ENCODE measurements at places on chromosomes 16 and 17. TPM values are rescaled to one million over a fixed set of nuclear protein-coding genes. Genes with fewer than 3 reads are reported as not detected.

DNA sequence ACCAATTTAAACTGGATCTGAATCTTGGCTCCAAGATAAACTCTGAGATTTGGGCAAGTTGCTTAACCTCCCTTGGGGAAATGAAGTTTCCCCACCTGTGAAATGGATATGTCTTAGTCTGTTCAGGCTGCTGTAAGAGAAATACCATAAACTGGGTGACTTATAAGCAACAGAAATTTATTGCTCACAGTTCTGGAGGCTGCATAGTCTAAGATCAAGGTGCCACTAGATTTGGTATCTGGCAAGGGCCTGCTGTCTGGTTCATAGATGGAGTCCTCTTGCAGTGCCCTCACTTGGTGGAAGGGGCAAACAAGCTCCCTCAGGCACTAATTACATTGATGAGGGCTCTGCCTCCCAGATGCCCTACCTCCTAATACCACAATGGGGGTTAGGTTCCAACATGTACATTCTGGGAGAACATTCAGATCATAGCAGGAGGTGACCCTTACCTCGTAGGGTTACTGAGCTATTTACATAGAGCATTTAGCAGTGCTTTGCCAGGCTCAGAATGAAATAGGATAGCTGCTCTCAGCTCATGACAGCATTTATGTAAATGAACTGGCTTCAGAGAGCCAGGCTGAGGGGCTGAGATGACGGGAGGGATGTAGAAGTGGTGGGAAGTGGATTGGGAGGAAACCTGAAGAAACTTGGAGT, 83.9 kb downstream of the SPECC1 start:
- no peak for DNase-seq

GRCh38 chr17:39666231-39666600, 1.1 kb downstream of the TCAP start:
- no peak for DNase-seq

- no peak for DNase-seq
Measured at GRCh38 chr16:19287241-19287640, 1.7 kb downstream of the CLEC19A start.

DNA sequence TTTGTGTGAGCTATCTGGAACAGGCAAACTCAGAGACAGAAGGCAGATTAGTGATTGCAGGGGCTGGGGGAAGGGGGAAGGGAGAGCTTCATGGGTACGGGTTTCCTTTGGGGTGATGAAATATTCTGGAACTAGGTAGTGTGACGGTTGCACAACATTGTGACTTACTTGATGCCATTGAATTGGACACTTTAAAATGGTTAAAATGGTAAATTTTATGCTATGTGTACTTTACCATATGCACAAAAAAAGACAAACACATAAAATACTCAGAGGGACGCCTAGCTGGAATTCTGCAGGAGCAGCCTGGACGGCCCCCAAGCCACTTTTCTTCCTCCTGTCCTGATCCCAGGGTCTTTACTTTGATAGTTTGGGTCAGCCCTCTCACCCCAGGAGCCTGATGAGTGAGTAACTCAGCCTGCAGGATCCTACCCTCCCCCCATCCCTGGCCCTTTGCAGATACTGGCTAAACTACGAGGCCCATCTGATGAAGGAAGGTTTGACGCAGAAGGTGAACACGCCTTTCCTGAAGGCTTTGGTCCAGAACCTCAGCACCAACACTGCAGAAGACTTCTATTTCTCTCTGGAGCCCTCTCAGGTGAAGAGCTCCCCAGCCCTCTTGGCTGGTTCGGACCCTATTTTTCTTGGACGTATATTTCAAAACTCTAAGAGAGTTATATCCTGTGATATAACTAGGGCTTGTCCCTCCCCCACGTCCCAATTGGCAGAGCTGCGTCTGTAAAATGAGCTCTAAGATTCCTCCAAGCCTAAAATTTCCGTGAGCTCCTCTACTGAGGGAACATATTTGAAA, 7.8 kb downstream of the ADGRG3 start:
- DNase-seq: no peak

- no peak for DNase-seq
Measured at GRCh38 chr16:25121824-25122600, 10.5 kb downstream of the LCMT1 start.

The FGF11 gene
- total RNA-seq: 2.2 TPM

DNA sequence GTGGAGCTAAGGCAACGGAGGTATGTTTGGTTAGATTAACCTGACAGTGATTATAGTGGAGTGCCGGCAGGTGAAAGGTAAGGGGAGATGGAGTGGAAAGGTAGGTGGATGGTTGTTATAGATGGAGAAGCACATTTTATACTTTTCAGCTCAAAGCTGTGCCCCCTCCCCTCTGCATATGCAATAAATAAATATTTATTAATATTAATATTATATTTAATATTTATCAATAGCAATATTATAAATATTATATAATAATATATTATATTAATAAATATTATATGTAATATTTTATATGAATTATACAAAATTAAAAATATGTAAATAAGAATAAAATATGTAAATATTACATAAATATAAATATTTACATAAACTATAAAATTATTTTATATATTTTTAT, 70.0 kb downstream of the WSCD1 start:
- DNase-seq: no peak

DNA sequence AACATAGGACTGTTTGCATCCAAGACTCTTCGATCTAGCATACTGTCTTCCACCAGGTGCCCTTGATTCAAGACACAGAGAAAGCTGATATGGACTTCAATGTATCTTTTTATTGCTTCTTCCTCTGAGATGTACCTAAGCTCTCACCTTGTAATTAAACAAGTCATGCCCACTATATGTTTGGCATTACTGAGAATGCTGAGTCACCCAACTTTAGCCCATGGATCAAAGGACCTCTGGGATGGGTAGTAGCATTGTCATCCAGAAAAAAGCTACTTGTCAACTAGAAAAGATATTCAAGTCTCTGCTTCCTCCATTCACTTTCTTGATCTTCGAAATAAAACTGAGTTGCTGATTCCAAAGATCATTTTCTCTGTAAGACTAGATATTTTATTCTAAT, 37.8 kb downstream of the CDH8 start:
- DNase-seq: no peak

The MAP3K14 gene
- total RNA-seq: 18.0 TPM

DNA sequence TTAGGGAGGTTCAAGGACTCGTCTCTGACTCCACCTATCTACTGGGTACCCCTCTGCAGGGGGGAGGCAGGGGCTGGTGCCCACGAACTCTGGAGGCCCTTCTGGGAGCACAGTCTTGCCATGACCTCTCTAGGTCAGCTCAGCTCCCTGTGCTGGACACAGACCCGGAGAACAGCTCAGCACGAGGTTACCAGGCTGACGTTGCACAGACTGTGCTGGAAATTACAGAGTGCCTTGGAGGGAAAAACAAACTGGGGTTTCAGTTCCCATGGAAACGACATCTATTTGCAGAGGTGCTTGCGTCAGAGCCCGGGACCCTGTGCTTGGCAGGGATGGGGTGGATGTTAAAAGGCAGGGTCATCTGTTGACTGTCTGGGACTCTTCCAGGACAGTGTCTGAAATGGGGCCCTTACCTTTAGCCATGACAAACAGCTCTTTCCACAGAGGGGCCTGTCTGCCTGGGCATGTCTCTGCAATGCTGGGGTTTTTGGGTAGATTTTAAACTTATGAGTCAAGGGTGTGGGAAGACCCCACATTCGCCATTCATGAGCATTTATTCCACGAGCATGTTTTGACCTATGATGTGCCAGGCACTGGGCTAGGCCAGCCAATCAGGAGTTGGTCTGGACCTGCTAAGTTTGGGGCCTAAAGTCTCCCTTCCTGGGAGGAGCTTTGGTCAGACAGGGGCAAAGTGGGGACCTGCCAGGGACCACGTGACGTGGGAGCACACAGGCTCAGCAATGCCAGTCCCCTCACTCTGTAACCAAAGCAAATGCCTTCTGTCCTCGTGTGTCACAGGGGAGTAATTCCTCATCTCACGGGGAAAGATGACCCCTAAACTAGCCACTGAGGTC, 22.5 kb downstream of the CCR7 start:
- DNase-seq: peak; percentile 46

The STARD3 gene
- total RNA-seq: 36.1 TPM

GRCh38 chr17:43367737-43368242, 31.0 kb upstream of the ARL4D start:
- no peak for DNase-seq

The FBXO39 gene
- total RNA-seq: 0.16 TPM

The TMEM235 gene
- not detected for total RNA-seq

The NPB gene
- 0.12 TPM for total RNA-seq

The ZNF174 gene
- total RNA-seq: 8.0 TPM

DNA sequence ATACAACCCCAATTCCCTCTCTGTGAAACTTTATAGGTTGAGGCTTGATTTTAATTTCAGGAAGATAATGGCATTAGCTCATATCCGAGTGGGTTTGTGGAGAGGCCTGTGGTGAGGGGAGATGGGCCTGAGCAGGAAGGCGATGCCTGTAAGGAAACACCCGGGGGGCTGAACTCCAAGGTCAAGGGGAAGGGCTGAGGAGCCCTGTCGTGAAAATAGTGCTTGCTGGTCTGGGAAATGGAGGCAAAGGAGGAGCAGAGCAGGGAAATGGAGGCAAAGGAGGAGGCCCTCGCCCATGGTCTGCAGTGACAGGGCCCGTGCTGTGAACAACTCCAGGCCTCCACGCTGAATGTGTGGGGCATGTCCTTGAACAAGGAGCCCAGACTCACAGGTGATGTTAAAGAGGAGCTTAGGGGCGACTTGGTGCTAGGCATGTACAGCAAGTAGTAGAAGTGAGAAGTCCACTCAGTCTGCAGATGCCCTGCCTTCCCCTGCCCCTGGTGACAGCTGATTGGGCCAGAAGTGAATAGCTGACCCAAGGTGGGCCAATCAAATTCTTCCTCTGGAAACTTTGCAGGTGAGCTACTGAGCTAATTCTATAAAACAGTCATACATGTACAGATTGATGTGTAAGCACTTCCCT, 38.1 kb downstream of the MRPS23 start:
- no peak for DNase-seq

- DNase-seq: peak; percentile 87
Measured at GRCh38 chr17:1643293-1643998, 2.1 kb downstream of the SCARF1 start.

The GFOD2 gene
- 27.9 TPM for total RNA-seq

DNA sequence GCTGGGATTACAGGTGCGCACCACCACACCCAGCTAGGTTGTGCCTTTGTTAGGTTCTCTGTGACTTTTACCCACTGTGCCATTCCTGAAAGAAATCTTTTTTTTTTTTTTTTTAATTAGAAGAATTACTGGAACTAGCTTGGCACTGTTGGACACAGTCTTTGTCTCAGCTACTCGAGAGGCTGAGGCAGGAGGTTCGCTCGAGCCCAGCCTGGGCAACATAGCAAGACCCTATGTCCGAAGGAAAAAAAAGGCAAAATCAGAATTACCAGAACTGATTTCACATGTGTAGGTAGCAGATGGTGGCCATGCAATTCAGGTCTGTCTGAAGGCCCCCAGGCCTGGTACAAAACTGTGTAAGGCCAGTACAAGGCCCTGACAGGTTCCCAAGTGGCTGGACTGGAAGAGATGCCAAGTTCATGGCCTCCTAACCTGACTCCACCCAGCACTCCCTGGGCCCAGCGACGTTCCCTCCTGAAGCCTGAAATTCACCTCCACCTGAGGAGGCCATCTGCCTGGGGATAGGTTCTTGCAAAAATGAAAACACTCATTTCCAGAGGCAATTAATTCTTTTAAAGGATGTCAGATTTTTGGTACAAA, 23.0 kb downstream of the CARHSP1 start:
- DNase-seq: no peak

- DNase-seq: no peak
Measured at GRCh38 chr16:30731411-30731810, 16.8 kb upstream of the PHKG2 start.

The OTOP3 gene
- total RNA-seq: 1.5 TPM

DNA sequence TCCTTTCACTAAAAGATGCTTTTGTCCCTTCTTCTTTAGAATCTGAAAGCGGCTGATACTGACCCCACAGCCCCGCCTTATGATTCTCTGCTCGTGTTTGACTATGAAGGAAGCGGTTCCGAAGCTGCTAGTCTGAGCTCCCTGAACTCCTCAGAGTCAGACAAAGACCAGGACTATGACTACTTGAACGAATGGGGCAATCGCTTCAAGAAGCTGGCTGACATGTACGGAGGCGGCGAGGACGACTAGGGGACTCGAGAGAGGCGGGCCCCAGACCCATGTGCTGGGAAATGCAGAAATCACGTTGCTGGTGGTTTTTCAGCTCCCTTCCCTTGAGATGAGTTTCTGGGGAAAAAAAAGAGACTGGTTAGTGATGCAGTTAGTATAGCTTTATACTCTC, 10.1 kb upstream of the TANGO6 start:
- no peak for DNase-seq

DNA sequence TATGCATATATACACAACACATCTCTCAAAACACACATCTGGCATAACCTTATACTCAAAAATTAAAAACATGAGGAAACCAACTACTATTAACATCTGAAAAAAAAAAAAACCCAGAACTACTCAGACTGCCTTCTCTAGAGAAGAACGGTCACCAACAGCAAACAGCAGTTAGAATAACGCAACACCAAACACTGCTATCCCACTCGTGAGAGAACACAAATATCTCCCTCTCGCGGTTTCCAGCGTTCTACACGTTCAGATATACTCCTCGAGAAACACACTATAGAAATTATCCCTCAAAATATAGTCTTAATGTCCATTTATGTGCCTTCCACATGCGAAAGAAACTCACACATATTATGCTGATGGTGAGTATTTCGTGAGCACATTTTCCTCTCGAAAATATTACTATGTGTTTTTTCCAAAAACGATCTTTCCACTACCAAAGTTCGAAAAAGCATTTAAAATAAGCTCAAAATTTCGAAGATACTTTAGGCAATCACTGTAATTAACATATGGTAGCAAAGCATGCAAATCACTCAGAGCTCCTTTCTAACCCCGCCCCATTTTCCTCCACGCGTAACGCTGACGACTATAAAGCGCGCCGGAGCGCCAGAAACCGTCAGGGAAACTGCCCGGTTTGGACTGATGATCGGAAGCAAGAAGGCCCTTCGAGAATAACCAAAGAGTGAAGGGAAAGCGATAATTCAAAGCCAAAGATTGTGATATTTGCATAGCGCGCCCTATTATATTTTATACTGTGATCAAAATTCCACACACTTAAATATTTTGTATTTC, 60.1 kb downstream of the TEX14 start:
- DNase-seq: peak; percentile 97

The PRDM7 gene
- total RNA-seq: not detected

GRCh38 chr17:31015639-31016038, 44.8 kb downstream of the RNF135 start:
- DNase-seq: no peak

The MATCAP1 gene
- 29.2 TPM for total RNA-seq

- DNase-seq: peak; percentile 92
Measured at GRCh38 chr16:69150146-69150865, 17.9 kb downstream of the UTP4 start.

GRCh38 chr17:40474419-40475002, 26.9 kb downstream of the TNS4 start:
- DNase-seq: no peak

- DNase-seq: no peak
Measured at GRCh38 chr17:13099926-13100325, 82.1 kb upstream of the ELAC2 start.

DNA sequence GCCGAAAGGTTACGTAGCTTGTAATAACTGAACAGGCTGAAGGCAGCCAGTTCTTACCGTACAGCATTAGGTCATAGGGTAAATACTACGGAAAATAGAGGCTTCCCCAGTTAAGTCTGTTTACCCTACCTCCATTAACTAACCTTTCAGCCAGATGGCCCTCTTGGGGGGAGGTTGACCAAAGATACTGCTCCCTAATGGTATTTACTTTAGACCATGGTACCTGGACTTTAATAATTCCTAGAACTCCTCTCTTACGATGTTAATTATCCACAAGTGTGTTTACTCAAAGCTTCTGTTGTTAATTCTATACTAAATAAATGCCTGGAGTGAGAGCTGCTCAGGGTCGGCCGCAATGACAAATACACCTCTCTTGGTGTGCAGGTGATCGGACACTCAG, 9.8 kb upstream of the ADAT1 start:
- no peak for DNase-seq

The PNMT gene
- 2.0 TPM for total RNA-seq

Measured in mucosa of descending colon (tissue), 3 donors.